Mucosa of gallbladder (tissue), 1 donor: ENCODE measurements at places on chromosomes 5 and 9. TPM values are rescaled to one million over a fixed set of nuclear protein-coding genes. Genes with fewer than 3 reads are reported as not detected.

The FIBCD1 gene
- 6.0 TPM for total RNA-seq

The FOXD4 gene
- 0.43 TPM for total RNA-seq

The OR1N2 gene
- total RNA-seq, result not detected

The INSL4 gene
- not detected for total RNA-seq

The DAPK1 gene
- total RNA-seq, result 179 TPM

DNA sequence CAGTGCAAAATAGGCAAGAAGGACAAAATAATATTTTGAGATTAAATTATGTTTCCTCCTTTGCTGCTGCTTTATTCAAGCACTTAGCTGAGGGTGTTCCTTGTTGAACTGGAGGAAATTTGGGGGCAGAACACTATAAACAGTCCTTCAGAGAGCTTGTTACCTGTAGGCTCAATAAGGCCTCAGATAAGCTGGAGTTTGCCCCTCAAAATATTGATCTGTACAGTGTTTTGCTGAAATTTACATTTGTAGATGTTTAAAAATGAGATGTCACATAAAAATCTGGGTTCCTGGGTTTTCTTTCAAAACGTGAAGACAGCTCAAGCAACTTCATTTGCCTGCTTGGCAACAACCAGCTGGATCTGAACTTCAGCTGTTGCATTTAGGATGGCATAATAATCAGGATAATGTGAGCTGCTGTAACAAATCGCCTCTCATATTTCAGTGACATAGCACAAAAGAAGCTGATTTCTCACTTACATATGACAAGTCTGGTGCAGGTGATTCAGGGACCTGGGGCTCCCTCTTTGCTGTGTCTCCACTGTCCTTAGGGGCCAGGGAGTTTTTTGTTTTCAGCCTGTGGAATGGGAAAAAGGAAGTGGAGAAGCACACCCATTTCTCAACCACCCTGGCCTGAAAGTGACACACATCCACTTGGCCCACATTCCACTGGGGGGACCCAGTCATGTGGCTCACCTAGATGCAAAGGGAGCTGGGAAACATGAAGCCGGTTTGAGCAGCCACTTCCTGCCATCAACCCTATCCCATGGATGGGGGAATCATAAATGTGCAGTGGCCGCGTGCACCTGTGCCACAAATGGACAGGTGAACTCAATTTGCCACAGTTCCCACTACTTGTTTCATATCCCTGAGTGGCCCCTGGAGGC, 2.4 kb upstream of the PSAT1 start:
- no peak for DNase-seq

DNA sequence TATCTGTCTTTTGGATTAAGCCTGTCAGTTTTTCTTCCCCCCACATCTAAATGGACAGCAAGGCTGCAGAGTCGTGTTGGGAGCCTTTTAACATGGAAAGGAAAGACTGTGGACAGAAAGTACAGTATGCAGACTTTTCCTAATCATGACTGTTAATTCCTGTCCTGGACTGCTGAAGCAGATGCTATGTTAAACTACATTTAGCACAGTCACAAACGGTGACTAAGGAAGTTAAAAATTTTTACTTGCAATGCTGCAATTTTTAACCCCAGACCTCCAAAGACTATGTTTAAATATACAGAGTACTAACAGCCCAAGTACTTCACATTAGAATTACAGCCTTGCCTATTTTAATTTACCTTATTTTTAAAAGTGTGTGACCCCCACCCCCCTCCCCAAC, 51.8 kb downstream of the ELAVL2 start:
- DNase-seq, result no peak

- DNase-seq, result peak; percentile 63
Measured at GRCh38 chr5:134545070-134545868, 19.8 kb downstream of the JADE2 start.

DNA sequence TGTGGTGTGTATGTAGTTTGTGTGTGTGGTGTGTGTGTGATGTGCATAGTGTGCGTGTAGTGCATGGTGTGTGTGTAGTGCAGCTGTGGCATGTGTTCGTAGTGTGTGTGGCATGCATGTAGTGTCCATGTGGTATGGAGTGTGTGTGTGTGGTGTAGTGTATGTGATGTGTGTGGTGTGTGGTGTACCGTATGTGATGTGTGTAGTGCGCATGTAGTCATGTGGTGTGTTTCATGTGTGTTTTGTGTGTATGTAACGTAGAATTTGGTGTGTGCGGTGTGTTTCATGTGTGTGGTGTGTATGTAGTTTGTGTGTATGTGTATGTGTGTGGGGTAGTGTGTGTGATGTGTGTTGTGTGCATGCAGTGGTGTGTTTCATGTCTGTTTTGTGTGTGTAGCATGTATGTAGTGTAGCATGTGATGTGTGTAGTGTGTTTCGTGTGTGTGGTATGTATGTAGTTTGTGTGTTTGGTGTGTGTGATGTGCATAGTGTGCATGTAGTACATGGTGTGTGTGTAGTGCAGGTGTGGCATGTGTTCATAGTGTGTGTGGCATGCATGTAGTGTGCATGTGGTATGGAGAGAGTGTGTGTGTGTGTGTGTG, 40.7 kb downstream of the SYK start:
- no peak for DNase-seq

DNA sequence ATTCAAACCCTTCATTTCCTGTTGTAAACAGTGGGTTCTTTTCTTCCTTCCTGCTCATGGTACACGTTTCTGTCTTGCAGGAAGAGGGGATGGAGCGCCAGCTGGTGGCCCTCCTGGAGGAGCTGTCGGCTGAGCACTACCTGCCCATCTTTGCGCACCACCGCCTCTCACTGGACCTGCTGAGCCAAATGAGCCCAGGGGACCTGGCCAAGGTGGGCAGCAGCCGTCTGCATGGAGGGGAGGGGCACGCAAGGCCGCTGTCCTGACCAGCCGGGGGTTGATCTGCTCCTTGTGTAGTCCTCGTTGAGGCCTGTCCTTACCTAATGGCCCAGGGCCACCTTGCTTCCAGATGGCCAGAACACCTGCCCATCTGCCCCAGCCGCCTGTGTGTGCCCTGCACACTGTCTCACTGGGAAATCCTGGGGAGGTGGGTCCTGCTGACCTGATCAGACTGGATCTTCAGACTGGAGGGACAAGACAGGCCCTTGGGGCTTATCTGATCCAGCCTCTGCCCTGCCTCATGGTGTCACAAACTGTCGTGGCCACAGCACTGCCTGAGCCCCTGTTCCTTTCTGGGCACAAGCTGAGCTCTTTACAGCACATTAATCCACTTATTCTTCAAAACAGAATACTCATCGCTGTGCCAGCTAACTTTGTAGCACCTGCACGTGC, 44.7 kb downstream of the LRSAM1 start:
- no peak for DNase-seq

- DNase-seq, result no peak
Measured at GRCh38 chr9:128912270-128912853, 8.4 kb upstream of the PHYHD1 start.

DNA sequence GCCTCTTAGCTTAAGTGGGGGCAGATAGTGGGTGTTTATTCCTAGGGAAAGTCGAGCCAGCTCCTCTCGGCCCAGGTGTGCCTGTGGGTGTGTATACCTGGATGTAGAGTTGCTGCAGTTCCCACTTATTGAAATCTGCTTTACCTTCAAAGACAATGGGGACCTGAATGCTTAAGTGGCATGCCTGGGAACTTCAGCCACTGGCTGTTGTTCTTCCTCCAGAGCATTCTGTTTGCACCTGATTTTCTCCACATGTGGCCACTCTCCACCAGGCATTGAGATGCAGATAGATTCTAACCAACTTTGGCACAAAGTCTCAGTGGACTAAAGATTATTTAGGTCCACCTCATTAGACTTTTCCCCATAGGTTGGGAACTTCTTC, 186.8 kb downstream of the ZNF462 start:
- no peak for DNase-seq

DNA sequence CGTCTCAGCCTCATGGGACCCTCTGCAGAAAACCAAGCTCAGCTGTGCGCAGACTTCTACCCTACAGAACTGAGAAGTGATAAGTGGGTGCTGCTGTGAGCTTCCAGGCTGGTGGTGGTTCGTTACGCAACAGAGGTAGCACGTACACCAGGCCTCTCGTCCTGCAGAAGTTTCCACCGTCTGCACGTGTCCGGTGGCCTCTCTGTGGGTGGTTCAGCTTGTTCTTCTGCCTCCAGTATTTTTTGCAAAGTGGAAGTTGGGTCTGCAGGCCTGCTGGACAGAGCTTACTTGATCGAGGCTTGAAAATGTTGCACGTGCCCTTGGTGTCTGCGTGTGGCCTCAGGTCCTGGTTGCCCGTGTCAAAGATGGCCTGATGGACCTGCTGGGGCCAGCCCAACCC, 27.5 kb downstream of the KCNT1 start:
- DNase-seq, result no peak

GRCh38 chr5:20559845-20560244, 571.8 kb upstream of the CDH18 start:
- DNase-seq, result no peak

GRCh38 chr5:154722097-154722496, 33.1 kb upstream of the LARP1 start:
- no peak for DNase-seq
